ENCODE measurements at places on chromosomes 6 and 20.
A peak's percentile ranks its signal among the peaks of the same experiment; 100 is the strongest.

DNA sequence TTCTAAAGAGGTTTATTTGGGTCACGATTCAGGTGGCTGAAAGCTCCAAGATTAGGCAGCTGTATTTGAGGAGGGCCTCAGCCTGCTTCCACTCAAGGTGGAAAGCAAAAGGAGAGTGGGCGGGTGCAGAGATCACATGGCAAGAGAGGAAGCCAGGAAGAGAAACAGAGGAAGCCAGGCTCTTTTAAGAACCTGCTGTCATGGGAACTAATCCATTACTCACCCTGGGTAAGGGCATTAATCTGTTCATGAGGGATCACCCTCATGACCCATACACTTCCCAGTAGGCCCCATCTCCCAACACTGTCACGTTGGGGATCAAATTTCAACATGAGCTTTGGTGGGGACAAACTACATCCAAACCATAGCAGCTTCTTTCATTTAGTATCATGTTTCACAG, 53.9 kb downstream of the DHX35 start:
- peak; percentile 5 for DNase-seq

DNA sequence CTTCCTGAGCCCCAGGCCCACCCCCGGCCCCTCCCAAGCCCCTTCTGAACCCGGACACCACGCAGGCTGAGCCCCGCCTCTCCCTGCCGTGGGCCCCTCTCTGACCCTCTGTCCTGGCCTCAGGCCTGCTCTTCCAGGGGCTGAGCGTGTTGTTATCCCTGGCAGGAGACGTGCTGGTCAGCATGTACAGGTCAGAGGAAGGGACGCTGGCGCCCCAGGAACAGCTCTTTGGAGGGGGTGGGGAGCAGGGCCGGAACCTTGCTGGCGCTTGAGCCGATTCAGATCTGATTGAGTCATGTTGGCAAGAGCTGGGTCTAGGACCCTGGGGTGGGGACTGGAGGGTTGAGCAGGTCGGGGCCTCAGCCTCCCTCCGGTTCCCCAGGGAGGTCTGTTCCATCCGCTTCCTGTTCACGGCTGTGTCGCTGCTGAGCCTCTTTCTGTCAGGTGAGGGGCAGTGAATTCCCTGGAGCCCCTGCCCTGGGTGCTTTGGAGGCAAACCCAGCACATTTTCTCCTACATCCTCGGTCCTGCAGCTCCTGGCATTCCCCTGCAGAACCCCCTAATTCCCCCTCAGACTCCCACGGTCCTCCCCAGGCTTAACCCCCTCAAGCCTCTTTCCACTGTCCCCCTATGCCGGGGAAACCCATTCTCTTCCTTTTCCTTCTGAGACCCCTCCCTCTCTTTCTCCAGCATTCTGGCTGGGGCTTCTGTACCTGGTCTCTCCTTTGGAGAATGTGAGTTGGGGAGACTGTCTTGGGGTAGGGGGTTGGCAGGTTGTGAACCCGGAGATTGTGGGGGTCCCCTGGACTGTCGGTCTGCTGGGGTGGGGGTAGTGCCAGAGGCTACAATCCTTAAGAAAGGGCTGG, 2.0 kb downstream of the SPAG4 start:
- peak; percentile 90 for DNase-seq

DNA sequence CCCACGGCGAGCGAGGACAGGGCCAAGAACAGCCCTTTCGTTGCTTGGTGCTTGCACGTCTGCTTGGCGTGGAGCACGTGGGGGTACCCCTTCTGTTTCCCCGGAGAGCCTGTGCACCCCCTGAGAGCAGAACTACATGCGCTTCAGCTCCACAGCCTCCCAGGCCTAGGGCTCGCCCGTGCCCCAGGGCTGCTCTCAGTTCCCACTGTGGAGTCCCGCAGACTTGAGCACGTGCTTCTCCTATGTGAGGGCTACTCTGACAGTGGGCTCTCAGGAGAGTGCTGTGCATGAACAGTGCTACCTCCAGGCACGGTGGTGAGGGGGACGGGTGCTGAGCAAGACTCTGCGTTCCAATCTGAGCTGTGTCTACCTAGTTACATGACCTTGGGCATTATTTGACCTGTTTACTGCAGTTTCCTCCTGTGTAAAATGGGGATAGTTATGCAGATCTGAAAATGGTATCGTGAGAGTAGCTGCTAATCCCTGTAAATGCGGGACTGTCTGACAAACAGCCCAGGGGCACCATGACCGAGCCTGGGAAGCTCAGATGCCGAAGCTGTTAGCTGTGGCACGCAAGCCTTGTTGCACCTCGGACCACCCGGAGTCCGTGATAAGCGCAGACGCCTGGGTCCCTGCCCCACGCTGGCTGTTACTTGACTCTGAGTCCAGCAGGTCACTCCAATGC, 82.4 kb downstream of the IRF4 start:
- peak; percentile 70 for DNase-seq

DNA sequence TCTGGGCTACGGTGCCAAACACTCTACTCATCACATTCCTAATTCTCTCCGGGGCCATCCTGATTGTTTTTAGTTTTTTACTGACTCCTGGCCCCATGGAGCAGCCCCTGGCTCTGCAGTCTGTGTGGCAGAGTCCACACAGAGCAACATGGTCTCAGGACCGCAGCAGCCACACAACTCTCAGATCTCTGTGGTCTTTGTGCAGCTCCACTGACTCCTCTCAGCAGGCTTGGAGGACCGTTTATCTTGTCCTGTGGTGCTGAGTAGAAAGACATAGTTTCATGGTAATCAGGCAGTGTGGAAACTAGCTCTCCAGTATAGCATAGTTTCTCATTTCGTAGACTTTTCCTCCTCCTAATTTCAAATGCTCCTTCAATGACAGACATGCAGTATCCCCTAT, 168.4 kb downstream of the EDN1 start:
- peak; percentile 30 for DNase-seq

DNA sequence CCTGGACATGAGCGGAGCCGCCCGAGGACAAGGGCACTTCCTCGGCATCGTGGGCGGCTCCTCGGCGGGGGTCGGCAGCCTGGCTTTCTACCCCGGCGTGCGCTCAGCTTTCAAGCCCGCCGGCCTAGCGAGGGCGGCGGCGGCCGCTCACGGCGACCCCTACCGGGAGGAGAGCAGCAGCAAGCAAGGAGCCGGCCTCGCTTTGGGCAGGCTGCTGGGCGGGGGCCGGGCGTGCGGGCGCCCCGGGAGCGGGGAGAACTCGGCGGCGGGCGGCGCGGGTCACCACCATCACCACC, 6.7 kb downstream of the PRDM13 start:
- no peak for DNase-seq

DNA sequence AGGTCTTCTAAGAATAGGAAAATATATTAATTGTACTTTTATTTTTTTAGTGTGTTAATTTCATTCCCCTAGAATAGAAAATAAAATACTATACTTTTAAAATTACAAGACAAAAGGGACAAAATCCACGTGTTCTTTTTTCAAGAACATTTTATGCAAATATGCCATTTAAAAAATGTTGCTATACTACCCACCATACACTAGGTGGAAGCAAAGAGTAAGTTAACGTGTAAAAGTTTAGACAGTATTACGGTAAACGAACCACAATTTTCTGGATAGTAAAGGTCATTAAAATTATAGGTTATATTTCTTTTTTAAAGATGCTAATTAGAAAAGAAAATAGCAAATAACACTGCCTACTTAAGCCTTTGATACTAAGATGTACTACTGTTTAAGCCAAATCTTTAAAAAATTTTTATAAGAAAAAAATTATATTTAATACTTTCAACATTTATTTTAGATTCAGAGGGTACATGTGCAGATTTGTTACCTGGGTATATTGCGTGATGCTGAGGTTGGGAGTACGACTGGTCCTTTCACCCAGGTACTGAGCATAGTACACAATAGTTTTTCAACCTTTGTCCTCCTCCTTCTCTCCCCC, 287.6 kb downstream of the PHF3 start:
- peak; percentile 16 for DNase-seq

- DNase-seq: no peak
Measured at GRCh38 chr20:14450256-14450655, 112.8 kb upstream of the FLRT3 start.

DNA sequence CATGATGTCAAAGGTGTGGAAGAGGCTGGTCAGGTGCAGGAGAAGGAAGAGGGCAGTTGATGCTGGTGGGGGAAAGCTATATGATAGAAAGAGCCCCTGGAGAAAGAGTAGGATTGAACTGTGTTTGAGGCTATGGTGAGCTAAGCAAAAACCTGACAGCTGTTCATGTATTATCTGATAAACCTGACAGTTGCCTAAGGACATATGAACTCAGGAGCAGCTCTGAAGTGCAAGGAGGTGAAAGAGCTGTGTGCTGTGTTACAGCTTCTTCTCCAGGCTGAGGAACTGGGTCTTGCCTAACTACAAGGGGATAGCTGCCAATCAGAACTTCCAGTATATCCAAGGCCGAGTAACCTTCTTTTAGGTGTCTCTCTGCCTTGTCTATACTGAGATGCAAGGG, 81.8 kb downstream of the LCA5 start:
- DNase-seq: no peak

- DNase-seq: peak; percentile 59
Measured at GRCh38 chr20:48006036-48006833, 221.0 kb upstream of the SULF2 start.

- no peak for DNase-seq
Measured at GRCh38 chr6:122753000-122753687, 26.4 kb upstream of the FABP7 start.

DNA sequence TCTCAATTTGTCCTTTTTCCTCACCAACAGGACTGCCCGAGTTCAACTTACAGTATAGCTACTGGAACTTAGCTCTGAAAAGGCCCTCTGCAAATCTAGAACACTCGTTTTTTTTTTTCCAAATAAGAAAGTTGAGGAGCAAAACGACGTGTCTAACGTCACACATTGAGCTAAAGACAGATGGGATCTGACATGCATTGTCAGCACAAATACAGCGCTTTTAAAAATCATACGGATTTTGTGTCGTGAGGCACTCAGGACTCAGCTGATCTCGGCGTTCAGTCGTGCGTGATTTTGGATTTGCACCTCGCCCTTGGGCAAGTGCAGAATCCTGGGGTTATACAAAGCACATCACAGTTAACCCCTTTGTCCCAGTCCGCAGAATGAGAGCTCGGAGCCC, 94.7 kb upstream of the ZNF322 start:
- no peak for DNase-seq

DNA sequence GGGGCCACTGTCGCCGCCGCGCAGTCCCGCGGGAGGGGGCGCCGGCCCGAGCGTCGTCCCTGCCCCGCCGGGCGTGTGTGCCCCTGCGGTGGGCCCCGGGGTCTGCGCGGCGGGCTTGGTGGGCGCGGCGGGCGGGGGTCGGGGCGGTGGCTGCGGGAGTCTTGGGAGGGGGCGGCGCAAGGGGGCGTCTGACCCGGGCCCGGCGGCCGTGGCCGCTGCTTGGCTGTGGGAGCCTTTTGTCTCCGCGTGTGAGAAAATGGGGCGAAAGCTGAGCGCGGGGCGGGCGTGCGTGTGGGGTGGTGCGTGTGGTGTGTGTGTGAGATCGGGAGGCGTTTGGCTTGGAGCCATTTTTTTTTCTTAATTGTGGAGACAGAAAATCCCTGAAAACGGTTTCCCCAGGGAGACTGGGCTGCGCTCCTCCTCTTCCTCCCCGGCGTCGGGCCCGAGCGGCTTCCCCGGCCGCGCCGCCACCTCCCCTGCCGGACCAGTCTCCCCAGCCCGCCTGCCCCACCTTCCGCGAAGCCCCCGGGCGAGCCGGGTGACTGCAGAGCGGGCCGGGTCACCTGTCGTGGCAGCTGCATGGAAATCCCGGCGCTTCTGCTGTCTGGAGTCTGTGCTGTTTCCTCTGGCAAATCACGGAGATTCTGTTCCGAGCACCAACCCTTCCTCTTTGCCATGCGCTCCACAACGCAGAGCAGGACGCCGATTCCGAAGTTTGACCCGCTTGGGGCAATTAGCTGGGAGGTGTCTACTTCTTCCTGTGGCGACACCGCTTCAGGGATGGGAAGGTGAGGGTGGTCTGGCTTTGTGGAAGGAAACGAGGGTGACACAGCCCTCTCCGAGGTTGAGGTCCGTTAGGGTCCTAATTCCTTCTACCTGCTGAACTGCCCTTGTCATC, 64.4 kb downstream of the GTF2H5 start:
- DNase-seq: peak; percentile 73

- DNase-seq: peak; percentile 43
Measured at GRCh38 chr20:33465481-33466302, 22.1 kb upstream of the SNTA1 start.

- no peak for DNase-seq
Measured at GRCh38 chr6:42239333-42239732, 21.7 kb upstream of the MRPS10 start.

- DNase-seq: no peak
Measured at GRCh38 chr6:135465903-135466302, 31.6 kb downstream of the AHI1 start.

DNA sequence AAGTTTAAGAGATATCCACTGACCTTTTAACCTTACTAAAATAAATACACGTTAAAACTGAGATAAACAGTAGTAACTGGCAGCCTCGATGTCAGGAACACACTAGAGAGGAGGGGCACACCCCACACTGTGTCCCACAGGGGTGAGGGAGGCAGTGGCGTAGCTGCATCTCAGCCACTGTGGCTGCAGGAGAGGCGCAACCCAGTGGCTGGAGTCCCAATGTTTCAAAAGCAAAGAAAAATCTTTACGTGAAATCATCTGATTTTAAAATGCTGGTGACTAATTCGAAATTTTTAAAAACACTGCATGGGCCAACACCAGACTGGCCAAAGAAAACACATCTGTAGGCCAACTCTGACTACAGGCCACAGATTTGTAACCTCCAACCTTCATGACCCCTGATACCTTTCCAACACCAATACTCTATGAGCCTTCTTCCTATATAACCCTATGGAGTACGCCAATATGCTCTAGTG, 54.7 kb downstream of the TRAM2 start:
- peak; percentile 38 for DNase-seq

GRCh38 chr6:120355822-120356221, 978.5 kb downstream of the TBC1D32 start:
- peak; percentile 67 for DNase-seq

- no peak for DNase-seq
Measured at GRCh38 chr6:110013386-110013785, 35.3 kb downstream of the GPR6 start.

- DNase-seq: peak; percentile 83
Measured at GRCh38 chr6:16921399-16922110, 160.3 kb upstream of the ATXN1 start.

GRCh38 chr20:35077872-35078271, 14.7 kb downstream of the TRPC4AP start:
- no peak for DNase-seq

DNA sequence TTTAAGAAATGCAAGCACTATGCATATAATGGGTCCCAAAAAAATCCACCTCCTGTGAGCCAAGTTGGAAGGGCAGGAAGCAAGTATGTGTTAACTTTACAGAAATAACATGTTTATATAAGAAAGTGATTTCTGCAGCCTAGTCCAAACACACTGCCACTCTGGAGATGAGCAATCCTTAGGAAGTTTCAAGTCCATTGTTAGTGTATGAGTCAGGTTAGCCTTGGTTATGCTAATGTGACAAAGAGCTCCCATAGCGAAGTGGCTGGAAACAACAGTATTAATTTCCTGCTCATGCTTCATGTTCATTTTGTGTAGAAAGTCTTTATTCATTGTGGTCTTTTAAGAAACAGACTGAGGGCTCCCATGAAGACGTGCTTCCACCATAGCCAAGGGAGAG, 121.4 kb downstream of the TBXT start:
- DNase-seq: peak; percentile 90

- DNase-seq: peak; percentile 68
Measured at GRCh38 chr6:15987569-15987968, 141.3 kb upstream of the MYLIP start.

GRCh38 chr6:157017861-157018260, 240.7 kb downstream of the ARID1B start:
- DNase-seq: peak; percentile 63

- DNase-seq: peak; percentile 93
Measured at GRCh38 chr6:106134906-106135634, 48.9 kb downstream of the PRDM1 start.

GRCh38 chr20:49851231-49851705, 38.6 kb downstream of the SLC9A8 start:
- DNase-seq: no peak

All from RPMI7951 (cell line).